ENCODE measurements at places on chromosomes 4 and X.
A peak's percentile ranks its signal among the peaks of the same experiment; 100 is the strongest.

- no peak overlapping the region for H3K4me3 ChIP-seq
- no peaks in the 10 kb centered on the region for H3K36me3 ChIP-seq
- H3K4me1 ChIP-seq, result no peaks in the 10 kb centered on the region
- H3K27ac ChIP-seq, result no peak overlapping the region
These were observed 645.3 kb downstream of the TLL1 start for GRCh38 chr4:166518315-166518714.

DNA sequence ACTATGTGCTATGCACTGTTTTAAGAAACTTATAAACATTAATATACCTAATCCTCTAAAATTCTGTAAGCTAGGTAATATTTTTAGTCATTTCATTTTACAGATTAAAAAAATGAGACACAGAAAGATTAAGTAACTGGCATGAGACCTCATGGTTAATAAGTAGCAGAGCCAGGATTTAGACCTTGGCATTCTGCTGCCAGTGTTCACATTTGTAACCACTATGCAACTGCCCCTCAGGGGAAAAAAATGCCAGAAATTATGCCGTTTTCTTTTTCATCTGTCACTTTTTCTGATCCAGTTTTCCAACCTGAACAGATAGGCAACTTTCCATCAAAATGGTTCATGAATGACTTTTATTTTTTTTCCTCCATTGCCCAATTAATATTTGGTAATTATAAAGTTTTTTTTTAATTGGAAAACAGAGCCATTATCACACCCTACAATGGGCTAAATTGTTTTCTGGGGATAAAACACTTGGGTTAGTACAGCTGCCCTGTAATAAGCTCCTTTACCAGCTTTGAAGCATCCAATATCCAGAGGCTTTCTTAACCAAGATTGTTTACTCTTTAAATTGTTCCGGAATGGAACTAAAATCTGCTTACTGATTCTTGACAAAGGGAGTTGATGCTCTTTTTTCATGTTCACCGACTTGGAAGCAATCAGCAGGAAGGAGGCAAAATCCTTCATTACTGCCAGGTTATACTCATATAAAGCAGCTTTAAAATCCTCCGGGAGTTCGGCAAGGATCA, 56.4 kb upstream of the DDX60 start:
- no peaks in the 10 kb centered on the region for H3K27me3 ChIP-seq
- no peak overlapping the region for H3K4me3 ChIP-seq
- DNase-seq, result no peak
- H3K36me3 ChIP-seq, result peaks cover 68% of the 10 kb centered on the region
- H3K27ac ChIP-seq, result no peak overlapping the region

DNA sequence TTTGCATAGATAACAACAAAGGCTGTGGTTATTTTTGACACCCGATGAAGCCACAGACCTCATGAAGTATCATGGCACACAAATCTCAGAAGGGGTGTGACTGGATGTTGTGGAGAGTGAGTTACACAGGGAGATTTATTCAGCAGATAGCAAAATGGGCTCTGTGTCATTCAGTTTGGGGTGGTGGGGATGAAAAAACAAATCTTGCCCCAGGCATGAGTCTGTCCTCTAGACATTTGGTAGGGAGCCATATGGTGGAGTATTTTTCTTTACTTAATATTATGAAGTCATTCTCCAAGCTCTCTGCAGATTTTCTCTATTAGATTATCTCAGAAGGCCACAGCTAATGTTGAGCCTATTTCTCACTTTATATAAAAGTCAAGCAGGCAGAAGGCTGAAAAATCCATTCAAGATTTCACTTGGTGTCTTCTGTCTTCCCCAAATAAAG, 277.1 kb upstream of the TENM3 start:
- no peaks in the 10 kb centered on the region for H3K36me3 ChIP-seq
- DNase-seq, result no peak
- H3K27ac ChIP-seq, result no peak overlapping the region
- H3K27me3 ChIP-seq, result no peaks in the 10 kb centered on the region
- H3K4me1 ChIP-seq, result no peaks in the 10 kb centered on the region

DNA sequence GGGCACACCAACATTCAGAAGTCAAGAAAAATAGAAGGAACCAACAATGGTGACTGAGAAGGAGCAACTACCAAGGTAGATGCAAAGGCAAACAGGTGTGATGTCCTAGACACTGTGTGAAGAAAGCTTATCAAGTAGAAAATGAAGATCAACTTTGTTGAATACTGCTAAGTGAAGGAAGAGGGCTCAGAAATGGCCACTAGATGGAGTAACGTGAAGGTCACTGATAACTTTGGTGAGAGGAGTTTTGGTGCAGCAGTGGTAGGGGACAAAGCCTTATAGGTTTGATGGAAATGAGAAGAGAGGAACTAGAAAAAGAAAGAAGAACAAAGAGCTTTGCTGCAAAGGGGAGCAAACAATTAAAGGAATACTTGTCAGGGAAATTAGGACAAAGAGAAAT, 23.5 kb downstream of the OTC start:
- H3K27me3 ChIP-seq, result peaks cover 10% of the 10 kb centered on the region
- no peaks in the 10 kb centered on the region for H3K36me3 ChIP-seq
- no peak overlapping the region for H3K4me3 ChIP-seq
- DNase-seq, result no peak
- H3K4me1 ChIP-seq, result no peaks in the 10 kb centered on the region
- no peak overlapping the region for H3K27ac ChIP-seq

DNA sequence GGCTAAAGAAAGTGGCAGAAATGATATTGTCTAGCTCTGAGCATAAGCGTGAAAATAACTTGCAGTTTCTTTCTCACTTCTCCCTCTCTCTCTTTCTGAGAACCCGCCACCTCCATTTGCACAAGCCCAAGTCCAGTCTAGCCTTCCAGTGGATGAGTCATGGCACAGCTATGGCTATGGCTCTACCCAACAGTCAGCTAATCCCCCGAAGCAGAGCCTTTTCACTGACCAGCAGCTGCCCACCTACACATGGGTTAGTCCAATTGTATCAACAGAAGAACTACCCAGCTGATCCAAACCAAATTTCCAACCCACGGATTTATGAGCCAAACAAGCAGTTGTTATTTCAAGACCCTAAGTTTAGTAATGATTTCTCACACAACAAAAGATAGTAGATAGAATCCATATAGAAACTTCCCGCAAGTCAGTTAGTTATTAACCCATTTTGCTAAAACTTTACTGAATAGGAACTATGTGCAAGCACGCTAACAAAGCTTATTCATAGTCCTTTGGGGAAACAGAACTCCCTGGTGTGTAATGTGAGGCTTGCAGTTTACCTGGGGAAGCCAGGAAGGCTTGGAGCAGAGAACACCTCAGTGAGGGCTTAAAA, 282.3 kb downstream of the INPP4B start:
- no peaks in the 10 kb centered on the region for H3K27me3 ChIP-seq
- H3K4me3 ChIP-seq, result no peak overlapping the region
- H3K36me3 ChIP-seq, result no peaks in the 10 kb centered on the region
- no peak for DNase-seq
- H3K4me1 ChIP-seq, result peaks cover 28% of the 10 kb centered on the region

- peaks cover 4% of the 10 kb centered on the region for H3K36me3 ChIP-seq
- no peaks in the 10 kb centered on the region for H3K4me1 ChIP-seq
- H3K4me3 ChIP-seq, result no peak overlapping the region
These were observed 3.4 kb upstream of the S100G start for GRCh38 chrX:16646366-16647138.

- H3K4me1 ChIP-seq, result no peaks in the 10 kb centered on the region
- peaks cover 15% of the 10 kb centered on the region for H3K36me3 ChIP-seq
- no peaks in the 10 kb centered on the region for H3K27me3 ChIP-seq
- no peak overlapping the region for H3K27ac ChIP-seq
- H3K4me3 ChIP-seq, result no peak overlapping the region
These were observed 15.7 kb downstream of the AASDH start for GRCh38 chr4:56371426-56372220.

GRCh38 chr4:33262824-33263223, 2542.7 kb downstream of the PCDH7 start:
- no peak overlapping the region for H3K27ac ChIP-seq
- DNase-seq, result no peak
- no peaks in the 10 kb centered on the region for H3K36me3 ChIP-seq
- H3K4me1 ChIP-seq, result no peaks in the 10 kb centered on the region
- H3K4me3 ChIP-seq, result no peak overlapping the region

GRCh38 chrX:2237976-2238375, 262.8 kb downstream of the DHRSX start:
- no peaks in the 10 kb centered on the region for H3K27me3 ChIP-seq
- H3K36me3 ChIP-seq, result peaks cover 22% of the 10 kb centered on the region
- H3K27ac ChIP-seq, result no peak overlapping the region
- H3K4me3 ChIP-seq, result no peak overlapping the region

GRCh38 chrX:49202022-49202421, 2.0 kb upstream of the SYP start:
- H3K4me1 ChIP-seq, result peaks cover 16% of the 10 kb centered on the region
- H3K4me3 ChIP-seq, result no peak overlapping the region
- DNase-seq, result no peak
- no peaks in the 10 kb centered on the region for H3K27me3 ChIP-seq

GRCh38 chr4:61921920-61922319, 721.8 kb downstream of the ADGRL3 start:
- H3K27me3 ChIP-seq, result no peaks in the 10 kb centered on the region
- H3K4me3 ChIP-seq, result no peak overlapping the region
- H3K36me3 ChIP-seq, result no peaks in the 10 kb centered on the region

DNA sequence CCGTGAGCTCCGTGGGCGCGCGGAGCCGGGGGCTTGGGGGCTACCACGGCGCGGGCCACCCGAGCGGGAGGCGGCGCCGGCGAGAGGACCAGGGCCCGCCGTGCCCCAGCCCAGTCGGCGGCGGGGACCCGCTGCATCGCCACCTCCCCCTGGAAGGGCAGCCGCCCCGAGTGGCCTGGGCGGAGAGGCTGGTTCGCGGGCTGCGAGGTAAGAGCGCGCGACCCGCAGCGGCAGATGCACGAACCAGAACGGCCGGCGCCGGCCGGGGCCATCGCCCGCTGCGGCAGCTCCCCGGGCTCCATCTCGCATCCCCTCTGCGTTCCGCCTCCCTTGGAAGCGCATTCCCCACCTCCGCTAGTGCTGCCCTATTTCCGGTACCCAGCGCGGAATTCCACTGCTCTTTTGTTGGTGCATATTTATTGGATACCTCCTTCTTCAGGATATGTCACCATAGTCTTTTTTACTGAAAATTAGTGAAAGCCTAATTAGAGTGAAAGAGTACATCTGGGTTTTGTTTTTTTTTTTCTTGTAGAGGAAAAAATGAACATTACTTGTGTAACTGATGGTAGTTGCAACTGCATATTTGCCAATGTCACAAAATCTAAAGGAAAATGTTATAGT, 797 bp downstream of the PKD2 start:
- peak overlapping the region; percentile 67 for H3K27ac ChIP-seq
- peak overlapping the region; percentile 87 for H3K4me3 ChIP-seq
- H3K4me1 ChIP-seq, result peaks cover 26% of the 10 kb centered on the region
- peaks cover 21% of the 10 kb centered on the region for H3K27me3 ChIP-seq
- peak; percentile 45 for DNase-seq
- H3K36me3 ChIP-seq, result peaks cover 6% of the 10 kb centered on the region

GRCh38 chrX:103716962-103717361, 6.3 kb downstream of the TMEM31 start:
- no peaks in the 10 kb centered on the region for H3K36me3 ChIP-seq
- H3K27ac ChIP-seq, result no peak overlapping the region
- no peaks in the 10 kb centered on the region for H3K4me1 ChIP-seq
- DNase-seq, result no peak
- peaks cover 1% of the 10 kb centered on the region for H3K27me3 ChIP-seq
- H3K4me3 ChIP-seq, result no peak overlapping the region

GRCh38 chr4:101651778-101652177, 138.8 kb upstream of the BANK1 start:
- H3K27me3 ChIP-seq, result peaks cover 4% of the 10 kb centered on the region
- no peak overlapping the region for H3K4me3 ChIP-seq
- no peak for DNase-seq

- H3K27ac ChIP-seq, result no peak overlapping the region
- DNase-seq, result no peak
- H3K36me3 ChIP-seq, result peaks cover 30% of the 10 kb centered on the region
- H3K4me1 ChIP-seq, result peaks cover 7% of the 10 kb centered on the region
- no peaks in the 10 kb centered on the region for H3K27me3 ChIP-seq
- H3K4me3 ChIP-seq, result no peak overlapping the region
These were observed 103.8 kb downstream of the CAMK2D start for GRCh38 chr4:113657586-113658233.

DNA sequence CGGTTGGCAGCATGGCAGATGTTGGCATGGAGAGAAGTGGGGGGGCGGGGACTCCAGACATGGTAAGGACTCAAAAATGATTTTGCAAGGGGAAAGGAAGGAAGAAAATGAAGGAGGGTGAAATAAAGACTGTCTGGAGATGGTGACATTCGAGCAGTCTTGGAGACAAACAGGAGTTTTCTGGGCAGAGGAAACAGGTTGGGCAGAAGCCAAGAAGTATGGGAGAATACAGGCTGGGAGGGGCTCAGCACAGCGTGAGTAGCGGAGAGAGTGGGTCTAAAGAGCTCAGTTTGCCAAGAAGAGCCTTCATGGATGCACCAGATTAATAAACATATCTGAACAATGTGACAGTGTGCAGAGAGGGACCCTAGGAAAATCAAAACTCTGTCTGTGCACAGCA, 13.3 kb upstream of the CRMP1 start:
- H3K4me1 ChIP-seq, result no peaks in the 10 kb centered on the region
- no peaks in the 10 kb centered on the region for H3K36me3 ChIP-seq
- H3K27ac ChIP-seq, result no peak overlapping the region
- no peak for DNase-seq

DNA sequence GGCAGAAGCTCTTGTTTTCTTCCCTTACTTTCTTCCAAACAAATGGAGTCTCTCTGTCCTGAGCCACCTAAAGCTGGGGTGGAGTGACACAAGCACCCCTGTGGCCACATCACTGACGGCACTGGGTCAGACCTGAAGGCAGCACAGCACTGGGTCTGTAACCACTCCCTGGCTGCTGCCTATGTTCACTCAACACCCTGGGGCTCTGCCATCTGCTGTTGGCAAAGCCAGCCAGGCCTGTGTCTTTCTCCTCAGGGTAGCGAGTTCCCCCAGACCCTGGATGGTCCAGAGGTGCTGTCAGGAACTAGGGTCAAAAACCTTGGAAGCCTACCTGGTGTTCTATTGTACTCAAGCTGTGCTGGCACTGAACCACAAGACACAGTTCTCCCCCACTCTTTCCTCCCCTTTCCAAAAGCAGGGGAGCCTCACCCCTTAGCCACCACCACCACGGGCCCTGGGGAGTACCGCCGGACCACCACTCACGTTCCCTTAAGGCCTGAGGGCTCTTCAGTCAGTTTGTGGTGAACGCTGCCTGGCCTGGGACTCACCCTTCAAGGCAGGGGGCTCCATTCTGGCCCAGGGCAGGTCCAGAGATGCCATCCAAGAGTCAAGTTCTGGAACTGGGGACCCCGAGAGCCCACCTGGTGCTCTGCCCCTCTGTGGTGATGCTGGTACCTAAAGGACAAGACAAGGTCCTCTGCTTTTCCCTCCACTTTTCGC, 31.5 kb downstream of the TMEM271 start:
- H3K4me3 ChIP-seq, result no peak overlapping the region
- H3K36me3 ChIP-seq, result peaks cover 2% of the 10 kb centered on the region
- H3K27ac ChIP-seq, result no peak overlapping the region
- no peaks in the 10 kb centered on the region for H3K4me1 ChIP-seq

GRCh38 chrX:148381603-148382002, 118.8 kb upstream of the AFF2 start:
- H3K4me1 ChIP-seq, result peaks cover 25% of the 10 kb centered on the region
- peak overlapping the region; percentile 75 for H3K4me3 ChIP-seq
- no peak for DNase-seq
- no peaks in the 10 kb centered on the region for H3K27me3 ChIP-seq
